ENCODE measurements at places on chromosomes 4 and X. TPM values are rescaled to one million over a fixed set of nuclear protein-coding genes. Genes with fewer than 3 reads are reported as not detected.

DNA sequence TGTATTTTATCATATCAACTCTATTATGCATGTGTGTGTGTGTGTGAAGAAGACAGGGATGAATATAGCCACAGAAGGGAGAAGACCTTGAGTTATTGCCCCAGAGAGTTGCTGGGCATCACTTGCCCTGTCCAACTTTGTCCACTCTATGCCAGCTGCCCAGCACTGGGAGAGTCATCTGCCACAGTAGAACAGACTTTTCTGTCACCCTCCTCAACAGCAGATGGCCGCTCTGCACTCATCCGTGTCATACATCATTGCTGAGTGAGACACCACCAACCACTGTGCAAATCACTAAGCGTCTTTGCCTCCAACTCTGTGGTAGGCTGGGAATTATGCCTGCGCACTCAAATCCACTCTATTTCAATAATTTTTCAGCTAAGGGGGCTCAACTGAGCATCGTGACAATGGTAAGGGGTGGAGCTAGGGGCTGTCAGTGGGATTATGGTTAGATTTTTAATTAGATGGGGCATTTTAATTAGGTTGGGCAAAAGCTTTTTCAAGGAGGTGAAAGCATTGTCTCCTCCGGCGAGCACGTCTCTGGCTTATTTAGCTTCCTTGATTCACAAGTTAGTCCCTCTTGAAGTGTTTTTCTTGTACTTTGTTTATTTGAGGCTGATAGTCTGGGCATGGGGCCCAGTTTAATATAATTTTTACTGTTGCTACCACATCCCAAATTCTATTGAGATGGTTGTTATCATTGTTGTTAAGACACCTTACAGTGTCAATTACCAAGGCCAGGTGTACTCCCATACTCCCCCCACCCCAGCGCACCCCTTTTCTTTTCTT lies 100.1 kb upstream of the KLF3 start:
- no peak for DNase-seq

- DNase-seq = no peak
These were observed 218.5 kb downstream of the SPANXN3 start for GRCh38 chrX:143298663-143299241.

GRCh38 chrX:147478899-147479298 lies 432.8 kb upstream of the FMR1 start:
- DNase-seq = no peak

ART3 gene
- 0.08 TPM for total RNA-seq

CLNK gene
- total RNA-seq = under 0.01 TPM

- peak; percentile 55 for DNase-seq
These were observed 12.4 kb upstream of the NFXL1 start for GRCh38 chr4:47926667-47927258.

- DNase-seq = no peak
These were observed 106.2 kb upstream of the MAB21L2 start for GRCh38 chr4:150475763-150476162.

PHEX gene
- total RNA-seq = 0.08 TPM

GRCh38 chr4:17092736-17093437 lies 194.4 kb upstream of the LDB2 start:
- DNase-seq = no peak

- DNase-seq = no peak
These were observed 460.3 kb downstream of the SPRY1 start for GRCh38 chr4:123856689-123857545.

DNA sequence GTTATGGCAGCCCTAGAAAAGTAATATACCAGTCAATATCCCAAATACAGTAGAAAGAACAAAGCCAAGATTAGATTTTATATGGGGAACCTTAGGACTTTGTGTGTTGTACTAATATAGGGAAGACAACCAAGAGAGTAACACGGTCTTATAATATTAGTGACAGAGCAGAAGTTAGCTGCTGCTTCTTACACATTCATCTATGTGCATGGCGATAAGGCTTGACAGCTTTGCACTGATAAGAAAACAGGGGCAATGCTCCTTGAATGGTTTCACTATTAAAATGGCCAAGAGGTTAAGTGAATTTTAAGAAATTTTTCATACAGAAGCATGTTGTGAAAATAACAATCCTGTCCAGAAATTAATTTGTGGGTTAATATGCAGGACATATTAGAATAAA lies 521.6 kb downstream of the CCSER1 start:
- no peak for DNase-seq

DNA sequence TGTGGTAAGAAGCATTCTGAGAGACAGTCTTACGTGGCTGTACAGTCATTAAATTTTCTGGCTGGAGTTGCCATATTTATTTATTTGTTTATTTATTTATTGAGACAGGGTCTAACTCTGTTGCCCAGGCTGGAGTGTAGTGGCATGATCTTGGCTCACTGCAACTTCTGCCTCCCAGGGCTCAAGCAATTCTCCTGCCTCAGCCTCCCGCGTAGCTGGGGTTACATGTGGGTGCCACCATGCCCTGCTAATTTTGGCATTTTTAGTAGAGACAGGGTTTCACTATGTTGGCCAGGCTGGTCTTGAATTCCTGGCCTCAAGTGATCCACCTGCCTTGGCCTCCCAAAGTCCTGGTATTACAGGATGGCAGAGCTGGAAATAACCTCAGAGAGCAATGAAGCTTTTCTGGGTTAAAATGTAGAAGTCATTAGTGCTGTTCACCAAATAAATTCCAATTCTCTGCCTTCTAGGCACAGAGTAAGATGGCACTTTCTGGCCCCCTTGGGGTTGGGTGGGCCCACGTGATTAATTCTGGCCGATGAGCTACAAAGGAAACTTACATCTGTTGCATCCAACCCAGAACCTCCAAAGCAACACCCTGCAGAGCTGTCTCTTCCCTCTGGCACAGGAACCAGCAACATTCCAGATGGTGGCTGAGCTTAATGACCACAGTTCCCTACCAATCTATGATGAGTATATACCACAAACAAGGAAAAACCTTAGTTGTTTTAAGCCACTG lies 4.5 kb downstream of the MRFAP1 start:
- DNase-seq = no peak

GRCh38 chr4:188423039-188423438 lies 283.8 kb downstream of the TRIML1 start:
- no peak for DNase-seq

- no peak for DNase-seq
These were observed 80.6 kb upstream of the ENPP6 start for GRCh38 chr4:184298254-184298653.

DNA sequence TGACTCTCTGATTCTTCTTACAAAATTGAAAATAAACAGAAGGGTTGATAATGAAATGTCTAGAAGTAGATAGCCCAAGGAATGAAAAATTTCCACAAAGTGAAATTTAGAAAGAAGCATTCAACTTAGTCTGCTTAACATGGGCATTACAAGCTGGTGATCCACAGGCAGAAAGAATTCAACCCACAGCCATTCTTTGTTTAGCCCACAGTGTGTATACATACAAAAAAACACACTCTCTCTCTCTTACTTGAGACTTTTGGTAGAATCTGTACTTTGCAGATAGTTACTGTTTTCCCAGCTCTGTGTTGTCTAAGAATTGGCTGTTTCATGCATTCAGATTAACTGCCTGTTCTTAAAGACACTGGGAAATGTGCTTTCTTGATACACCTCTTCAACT lies 159.8 kb downstream of the SLC4A4 start:
- DNase-seq = no peak

- no peak for DNase-seq
These were observed 11.4 kb upstream of the SLAIN2 start for GRCh38 chr4:48329976-48330375.

DNA sequence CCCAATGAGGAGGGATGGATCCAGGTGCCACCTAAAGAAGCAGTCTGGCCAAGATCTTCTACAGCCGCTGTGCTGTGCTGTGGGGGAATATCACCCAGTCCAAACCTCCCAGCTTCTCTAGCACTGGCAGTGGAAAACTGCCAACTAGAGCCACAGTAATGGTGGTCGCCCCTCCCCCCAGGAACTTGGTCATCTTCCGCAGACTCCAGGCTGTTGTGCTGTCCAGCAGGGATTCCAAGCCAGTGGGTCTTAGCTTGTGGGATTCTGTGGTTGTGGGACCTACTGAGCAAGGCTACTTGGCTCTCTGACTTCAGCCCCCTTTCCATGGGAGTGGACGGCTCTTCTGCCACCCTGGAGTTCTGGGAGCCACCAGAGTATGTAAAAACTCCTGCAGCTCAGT lies 18.2 kb downstream of the GPRASP1 start:
- DNase-seq = no peak

DNA sequence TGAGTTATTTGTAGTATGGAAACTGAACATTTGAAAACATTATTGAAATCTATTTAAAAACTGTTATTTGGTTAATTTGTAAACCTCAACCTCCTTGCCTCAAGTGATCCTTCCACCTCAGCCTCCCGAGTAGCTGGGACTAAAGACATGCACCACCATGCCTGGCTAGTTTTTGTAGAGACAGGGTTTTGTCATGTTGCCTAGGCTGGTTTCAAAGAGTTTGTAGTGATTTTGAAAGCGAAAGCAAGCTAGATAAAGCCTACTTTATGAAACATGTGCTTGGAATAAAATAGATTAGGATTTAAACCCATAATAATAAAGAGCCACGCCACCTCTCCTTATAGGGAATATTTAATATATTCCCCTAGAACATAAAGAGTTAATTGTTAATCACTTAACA lies 23.5 kb downstream of the ARSJ start:
- DNase-seq = no peak

All from liver (tissue), 10 donors.